ENCODE measurements at places on chromosomes 13 and 19. TPM values are rescaled to one million over a fixed set of nuclear protein-coding genes. Genes with fewer than 3 reads are reported as not detected.

LGALS4 gene
- 1.4 TPM for total RNA-seq

APOC4 gene
- total RNA-seq = not detected

ZNF829 gene
- total RNA-seq = 5.5 TPM

GRCh38 chr13:94325650-94326049 lies 153.8 kb downstream of the DCT start:
- no peak for DNase-seq

GRCh38 chr13:114211446-114212157 lies 23.1 kb upstream of the CDC16 start:
- no peak for DNase-seq
